ENCODE measurements at places on chromosomes 5 and 9.

GRCh38 chr5:122816756-122817155 is 28.7 kb upstream of the SNX24 start:
- no peak for DNase-seq

DNA sequence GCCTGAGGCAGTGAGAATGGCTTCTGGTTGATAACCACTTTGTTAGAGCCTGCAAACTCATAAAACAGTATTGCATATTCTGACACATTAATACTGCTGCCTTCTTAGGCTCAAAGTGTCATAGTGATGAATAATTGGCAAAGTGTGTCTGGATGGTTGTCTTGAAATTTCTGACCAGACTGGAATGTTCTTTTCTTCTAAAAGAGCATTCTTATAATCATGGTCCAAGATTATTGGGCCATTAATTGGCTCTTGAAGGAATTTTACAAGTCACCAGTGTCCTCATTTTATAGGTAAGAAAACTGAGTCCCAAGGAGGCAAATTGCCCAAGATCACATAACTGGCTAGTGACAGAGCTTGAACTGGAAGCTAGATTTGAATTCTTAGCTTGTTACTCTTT is 111.7 kb downstream of the PCSK1 start:
- no peak for DNase-seq

GRCh38 chr5:161851691-161852299 is 3.9 kb downstream of the GABRA1 start:
- no peak for DNase-seq

DNA sequence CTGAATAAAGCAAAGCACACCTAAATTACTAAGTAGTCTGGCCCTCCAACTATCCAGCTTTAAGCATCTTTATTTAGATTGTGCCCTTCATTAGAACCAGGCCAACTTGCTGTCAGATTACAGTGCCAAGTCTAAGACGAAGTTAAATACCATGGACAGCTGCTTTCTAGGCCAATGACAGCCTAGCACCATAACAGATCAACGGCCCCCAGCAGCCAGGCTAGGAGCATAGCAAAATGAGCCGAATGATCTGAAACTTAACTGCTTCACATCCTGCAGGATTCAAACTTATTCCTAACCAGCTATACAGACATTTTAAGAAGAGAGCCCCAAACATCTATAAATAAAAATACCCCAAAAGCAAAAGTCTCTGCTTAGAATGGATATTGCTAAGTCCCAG is 6.8 kb downstream of the SLC24A2 start:
- DNase-seq: no peak

GRCh38 chr9:81724242-81724889 is 35.0 kb upstream of the TLE1 start:
- DNase-seq: no peak

DNA sequence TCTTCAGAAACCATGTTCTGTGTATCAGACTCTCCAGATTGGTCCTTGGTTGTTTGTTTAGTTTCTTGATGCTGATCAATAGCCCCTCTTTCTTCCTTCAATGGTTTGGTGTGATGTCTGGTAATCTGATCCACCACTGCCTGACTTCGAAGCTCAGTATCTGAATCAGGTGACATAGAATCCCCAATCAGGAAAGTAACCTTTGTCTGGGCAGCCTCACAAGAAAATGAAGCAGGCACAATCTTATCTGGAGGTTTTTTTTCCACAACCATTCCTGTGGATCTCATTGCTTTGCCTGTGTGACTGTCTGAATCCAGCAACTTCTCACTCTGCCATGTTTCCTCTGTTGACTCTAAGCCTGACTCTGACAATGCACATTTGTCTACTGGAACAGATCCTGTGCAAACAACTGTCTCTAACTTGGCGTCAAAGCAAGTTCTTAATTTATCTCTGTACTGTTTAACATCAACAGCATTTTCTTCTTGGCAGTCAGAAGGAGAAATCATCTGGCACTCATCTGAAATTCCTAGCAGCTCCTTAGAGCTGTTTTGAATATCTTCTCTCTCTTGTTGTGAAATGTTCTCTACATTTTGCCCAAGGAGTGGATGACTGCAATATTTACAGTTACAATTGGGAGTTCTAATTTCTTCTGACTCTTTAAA is 37.1 kb upstream of the RAPGEF6 start:
- DNase-seq: no peak

GRCh38 chr9:91807643-91808246 is 142.3 kb downstream of the ROR2 start:
- no peak for DNase-seq

DNA sequence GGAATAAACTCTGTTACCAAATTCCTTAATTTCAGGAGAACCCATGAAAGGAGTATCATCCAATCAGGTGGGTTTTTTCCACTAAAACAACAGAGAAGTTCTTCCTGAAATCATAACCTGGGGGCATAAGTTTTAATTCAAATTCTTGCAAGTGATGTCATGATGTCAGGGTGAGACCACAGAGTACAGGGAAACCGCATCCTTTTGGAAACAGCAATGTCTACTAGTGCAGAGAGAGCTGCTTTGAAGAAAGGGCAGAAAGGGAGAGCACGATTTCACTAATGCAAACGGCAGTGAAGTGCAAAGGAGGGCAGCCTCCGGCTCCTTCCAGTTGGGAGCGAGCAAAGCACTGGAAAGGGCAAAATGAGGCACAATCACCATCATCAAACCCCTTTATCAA is 20.6 kb upstream of the CMBL start:
- no peak for DNase-seq

DNA sequence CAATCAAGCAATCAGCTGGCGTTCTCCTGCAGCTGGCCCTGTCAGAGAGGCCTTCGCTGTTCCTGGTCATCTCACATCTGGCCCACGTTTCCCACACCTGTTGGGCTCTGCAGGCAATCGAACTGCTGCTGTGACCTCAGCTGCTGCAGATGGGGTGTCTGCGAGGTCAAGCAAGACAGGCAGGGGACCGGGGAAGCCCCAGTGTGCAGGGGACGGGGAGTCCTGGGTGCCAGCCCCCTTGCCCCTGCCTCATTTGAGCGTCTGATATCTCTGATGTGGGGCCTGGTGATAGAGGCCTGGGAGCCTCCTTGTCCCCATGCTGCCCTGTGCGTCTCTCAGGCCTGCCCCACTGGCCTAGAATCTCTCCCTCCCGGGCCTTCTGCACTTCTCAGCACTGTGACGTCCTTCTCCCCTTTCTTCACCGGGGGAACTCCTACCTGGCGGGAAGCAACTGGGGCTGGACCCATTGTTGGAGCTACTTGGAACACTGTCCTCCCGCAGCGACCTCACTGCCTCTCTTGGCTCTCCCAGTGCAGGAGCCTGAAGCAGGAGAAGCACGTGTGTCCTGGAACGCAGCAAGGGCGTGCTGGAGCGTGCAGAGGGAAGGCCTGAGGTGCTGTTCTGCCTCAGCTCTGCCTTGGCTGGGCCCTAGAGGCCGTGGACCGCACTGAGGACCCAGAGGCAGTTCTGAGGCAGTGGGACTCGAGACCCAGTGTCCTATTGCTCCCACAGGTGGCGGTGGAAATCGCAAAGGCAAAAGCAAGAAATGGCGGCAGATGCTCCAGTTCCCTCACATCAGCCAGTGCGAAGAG is 3.9 kb downstream of the GRK6 start:
- DNase-seq: no peak

DNA sequence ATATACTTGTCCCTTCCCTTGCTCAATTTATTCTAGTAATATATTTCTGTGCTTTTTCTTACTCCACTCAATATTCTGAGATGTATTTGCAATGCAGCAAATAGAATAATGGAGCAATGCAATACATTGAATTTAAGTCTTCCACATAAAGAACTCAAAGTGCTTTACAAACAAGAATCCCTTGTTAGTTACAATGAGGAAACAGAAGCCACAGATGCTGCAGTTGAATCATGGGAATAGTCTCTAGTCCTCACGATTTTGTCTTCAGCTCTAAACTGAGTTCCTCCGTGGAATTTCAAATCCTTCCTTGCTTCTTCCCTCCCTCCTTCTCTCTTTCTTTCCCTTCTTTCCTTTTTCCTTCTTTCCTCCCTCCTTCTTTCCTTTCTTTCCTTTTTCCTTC is 12.5 kb upstream of the TAS2R1 start:
- DNase-seq: no peak

DNA sequence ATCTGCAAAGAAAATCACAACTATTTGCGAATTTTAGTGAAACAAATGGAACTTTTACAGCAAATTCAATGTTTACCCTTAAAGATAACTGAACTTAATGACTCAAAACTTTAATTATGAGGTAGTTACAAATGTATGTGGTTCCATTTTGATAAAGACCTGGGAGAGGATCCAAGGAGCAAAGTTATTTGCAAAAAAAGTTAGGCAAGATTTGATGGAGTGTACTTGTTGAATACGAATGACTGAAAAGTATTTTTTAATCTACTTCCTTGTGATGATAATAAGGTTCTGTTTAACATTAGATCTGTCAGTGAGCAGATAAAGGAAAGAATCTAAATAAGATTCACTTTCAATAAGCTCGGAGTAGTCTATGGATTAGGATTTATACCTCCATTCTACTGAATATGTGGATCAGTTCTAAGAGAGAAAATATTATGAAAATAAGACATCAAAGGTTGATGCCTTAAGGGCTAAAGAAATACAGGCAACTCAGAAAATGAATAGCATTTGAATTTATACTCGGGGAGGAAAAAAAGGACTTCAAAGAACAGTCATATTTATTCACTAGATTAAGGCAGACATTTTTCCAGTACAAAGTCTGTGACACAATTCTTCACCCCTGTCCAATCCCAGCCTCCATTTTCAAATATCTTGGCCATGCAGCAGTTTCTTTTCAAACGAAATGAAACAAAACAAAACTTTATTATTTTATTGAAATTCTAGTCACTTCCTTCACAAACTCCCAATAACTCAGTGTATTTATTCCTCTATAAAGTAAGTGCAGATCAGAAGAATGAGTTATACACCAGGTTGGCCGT is 199.8 kb downstream of the PDE4D start:
- DNase-seq: no peak

DNA sequence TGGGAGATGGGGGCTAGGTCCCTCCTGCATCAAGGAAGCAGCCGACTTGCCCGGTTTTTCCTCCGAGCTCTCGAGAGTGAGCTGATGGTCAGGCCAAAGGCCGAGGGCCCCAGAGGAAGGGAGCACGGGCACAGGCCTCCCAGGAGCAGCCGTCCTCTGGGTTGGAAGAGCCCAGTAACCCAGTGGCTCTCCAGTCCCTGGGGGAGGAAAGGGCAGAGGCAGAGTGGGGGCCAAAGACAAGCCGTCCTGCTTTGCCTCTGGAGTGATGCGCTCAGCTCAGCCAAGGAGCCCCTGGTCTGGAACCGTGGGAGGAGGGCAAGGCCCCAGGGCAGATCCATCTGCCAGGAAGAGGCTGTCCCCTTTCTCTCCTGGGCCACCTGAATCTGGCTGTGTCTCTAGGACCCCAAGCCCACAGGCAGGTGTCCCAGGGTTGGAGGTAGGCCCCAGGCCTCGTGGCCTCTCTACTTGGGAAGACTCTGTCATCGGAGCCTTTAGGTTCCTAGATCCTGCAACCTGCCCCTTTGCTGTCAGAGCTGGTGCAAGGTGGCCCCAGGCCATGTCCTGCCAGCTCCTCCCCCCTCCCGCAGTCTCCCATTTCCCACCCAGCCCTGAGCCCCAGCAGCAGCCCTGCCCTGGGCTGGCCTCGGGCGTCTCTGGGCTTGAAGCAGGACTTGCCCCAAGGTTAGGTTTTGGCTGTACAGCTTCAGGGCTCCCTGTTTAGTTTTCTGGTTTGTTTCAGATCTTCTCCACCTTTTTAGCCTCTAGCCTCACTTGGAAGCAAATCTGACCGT is 224.1 kb downstream of the CACNA1B start:
- DNase-seq: no peak

DNA sequence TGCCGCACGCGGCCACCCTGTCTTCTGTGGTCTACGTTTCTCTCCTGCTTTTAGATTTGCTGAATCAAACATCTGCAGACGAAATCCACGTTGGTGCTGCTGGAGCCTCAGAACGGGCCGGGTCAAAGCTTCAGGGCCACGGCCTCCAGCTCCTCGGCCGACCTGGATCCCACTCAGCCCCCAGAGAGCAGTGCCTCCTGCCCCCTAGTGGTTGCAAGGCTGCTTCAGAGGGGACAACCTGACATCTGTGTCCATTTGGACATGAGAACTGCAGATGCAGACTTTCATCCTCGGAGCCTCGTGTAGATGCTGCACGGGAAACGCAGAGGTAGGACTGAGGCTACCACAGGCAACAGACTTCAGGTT is 23.0 kb upstream of the SLC6A3 start:
- no peak for DNase-seq

- no peak for DNase-seq
These were observed 8.3 kb downstream of the SHB start for GRCh38 chr9:38060681-38061080.

DNA sequence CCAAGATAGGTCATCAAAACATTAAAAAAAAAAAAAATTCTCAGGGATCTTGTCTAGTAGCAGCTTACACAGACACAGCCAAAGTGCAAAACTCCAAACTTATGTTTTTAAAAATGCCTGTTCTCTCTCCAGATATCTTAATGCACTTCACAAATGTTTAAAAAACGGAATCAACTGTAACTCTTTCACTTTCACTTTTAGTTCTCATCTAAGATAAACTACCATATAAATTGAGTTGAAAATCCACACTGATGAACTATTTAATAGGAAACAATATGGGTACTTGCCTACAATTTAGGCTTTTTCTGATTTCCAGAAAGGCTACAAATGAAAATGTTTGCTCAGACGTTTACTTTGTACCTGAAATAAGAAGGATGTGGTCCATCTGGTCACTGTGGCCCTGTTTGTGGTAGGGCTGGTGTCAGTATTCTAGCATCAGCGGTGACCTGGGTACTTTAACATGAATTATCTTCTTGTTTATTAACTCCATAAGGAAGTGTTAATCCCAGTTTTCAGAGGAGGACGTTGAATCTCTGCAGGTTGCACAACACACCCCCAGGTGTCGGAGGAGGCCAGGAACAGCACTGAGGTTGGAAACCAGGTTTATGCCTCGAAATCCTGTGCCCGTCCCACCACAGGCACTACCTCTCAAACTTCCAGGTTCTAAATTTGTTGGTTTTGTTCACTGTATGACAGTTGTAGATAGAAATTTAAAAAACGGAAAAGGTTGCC is 13.3 kb upstream of the LPCAT1 start:
- peak; percentile 20 for DNase-seq

GRCh38 chr5:66742083-66742895 is 146.1 kb downstream of the MAST4 start:
- no peak for DNase-seq

GRCh38 chr5:171595401-171595800 is 176.0 kb downstream of the FGF18 start:
- DNase-seq: no peak

- no peak for DNase-seq
These were observed 251.5 kb downstream of the FSTL4 start for GRCh38 chr5:133360693-133361472.

- DNase-seq: no peak
These were observed 1.7 kb upstream of the EGFL7 start for GRCh38 chr9:136660971-136661550.

DNA sequence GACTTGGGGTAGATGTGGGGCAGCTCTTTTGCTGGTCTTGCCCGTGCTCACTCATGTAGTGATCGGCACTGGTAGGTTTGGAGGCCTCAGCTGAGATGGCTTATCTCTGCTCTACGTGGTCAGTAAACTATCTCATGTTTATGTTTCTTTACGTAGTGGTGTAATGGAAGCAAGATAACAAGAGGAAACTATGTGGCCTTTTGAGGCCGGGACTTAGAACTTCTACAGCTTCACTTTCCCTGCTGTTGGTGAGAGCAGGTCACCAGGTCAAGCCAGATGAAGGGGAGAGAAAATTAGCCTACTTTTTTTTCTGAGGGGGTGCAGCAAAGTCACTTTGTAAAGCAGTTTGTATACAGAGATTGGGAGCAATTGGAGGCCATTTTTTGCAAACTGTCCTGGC is 8.5 kb downstream of the FOCAD start:
- DNase-seq: no peak

All from left forelimb (tissue), 1 donor.